ENCODE measurements at places on chromosomes 12 and 14.

GRCh38 chr12:78891646-78892353 lies 27.2 kb downstream of the SYT1 start:
- DNase-seq, result no peak

DNA sequence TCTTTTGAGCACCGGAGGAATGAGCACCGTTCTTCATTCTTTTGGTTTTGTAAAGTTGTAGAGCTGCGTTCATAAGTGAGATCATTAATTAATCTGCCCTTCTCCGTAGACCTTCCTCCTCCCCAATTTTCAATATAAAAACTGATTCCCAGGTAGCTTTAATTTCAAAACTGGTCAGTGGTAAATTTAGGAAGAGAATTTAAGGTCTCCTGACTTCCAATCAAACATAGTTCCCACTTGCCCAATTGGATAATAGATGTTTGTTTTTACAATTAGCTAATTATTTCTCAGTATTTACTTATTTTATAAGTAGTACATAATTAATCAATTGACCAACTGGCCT lies 27.2 kb upstream of the YBX3 start:
- no peak for DNase-seq

DNA sequence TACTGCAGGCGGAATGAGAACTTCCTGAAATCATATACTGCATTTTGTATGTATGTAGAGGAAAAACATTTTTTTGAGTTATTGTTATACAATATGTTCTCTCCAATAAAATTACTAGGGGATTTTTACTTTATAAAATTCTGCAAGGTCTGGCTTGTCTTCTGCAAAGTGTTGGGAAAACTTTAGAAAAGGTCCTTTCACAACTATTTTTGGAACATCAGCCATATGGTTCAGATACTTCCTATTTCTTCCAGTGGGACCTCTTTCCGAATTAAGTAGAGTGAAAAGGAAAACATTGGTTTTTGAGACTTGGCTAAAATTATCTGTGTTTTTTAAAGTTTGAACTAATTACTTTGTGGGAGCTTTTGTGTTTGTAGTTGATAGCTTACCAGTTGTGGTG lies 52.7 kb downstream of the DAAM1 start:
- DNase-seq, result no peak

GRCh38 chr12:68349921-68350606 lies 17.9 kb upstream of the MDM1 start:
- DNase-seq, result no peak

Data from activated naive CD8-positive, alpha-beta T cell treated with anti-CD3 and anti-CD28 coated beads, Interleukin-2, amount 50 U/mL, for 24 hours (primary cell).